Activated naive CD4-positive, alpha-beta T cell treated with Interleukin-2 at 50 U/mL for 16 hours (primary cell): ENCODE measurements at places on chromosomes 5 and 9.

DNA sequence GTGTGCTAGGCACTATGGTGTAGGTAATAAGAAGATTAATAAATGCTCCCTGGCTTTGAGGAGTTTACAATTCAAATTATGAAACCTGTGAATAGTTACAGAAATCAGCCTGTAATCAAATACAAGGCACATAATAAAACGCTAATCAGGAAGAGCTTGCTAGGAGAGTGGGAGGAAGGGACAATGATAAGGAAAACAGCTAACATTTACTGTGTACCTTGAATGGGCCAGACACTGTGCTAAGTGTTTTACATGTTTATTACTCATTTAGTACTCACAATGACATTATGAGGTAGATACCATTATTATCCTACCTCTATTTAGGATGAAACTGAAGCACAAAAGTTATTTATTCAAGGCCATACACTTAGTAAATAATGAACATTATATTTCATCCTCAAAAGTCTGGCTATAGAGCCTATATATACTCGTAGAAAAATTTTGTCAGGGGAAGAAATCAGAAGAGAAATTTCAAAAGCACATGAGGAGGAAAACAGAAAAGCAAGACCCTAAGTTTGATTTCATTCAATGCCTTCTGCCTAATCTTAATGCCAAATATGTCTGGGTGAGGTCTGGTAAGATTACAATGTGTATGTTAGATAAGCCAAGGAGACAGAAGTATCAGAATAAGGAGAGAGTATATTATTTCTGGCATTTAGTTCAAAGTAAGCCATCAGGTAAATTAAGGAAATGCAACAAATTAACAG is 35.9 kb downstream of the AFF4 start:
- no peak for DNase-seq

GRCh38 chr5:13572163-13572562 is 372.3 kb downstream of the DNAH5 start:
- no peak for DNase-seq

- no peak for DNase-seq
These were observed 19.7 kb downstream of the FBXW11 start for GRCh38 chr5:171986772-171987171.

DNA sequence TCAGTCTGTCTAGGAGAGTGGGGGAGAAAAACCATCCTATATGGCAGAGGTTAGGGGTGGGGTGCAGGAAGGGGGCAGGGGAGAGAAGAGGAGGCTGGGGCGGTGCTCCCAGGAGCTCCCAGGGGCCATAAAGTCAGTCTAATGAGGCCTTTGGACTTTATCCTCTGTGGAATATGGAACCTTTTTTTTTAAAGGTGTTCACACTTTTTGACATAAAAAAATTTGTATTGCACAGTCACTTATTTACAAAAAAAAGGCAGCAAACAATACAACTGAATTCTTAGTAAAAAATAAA is 51.9 kb upstream of the SYNPO start:
- DNase-seq, result no peak

DNA sequence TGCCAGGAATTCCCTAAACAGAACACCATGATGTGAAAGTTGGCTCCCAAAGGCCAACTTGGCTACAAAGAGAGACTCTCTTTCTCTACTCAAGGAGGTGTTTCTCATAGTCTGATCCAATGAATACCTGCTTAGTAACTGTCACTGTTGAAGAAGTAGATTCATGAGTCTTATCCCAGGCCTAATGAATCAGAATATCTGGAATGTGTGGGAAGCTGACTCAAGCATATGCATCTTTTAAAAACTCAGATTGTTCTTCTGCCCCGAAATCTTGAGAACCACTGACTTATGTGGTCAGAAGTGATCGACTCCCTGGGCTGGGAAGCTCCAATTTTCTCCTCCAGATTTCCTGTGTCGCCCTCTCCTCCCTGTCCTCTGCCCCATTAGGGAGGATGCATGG is 345.6 kb downstream of the PLK2 start:
- no peak for DNase-seq

- no peak for DNase-seq
These were observed 56.9 kb upstream of the GGTA1 start for GRCh38 chr9:121556580-121556979.

DNA sequence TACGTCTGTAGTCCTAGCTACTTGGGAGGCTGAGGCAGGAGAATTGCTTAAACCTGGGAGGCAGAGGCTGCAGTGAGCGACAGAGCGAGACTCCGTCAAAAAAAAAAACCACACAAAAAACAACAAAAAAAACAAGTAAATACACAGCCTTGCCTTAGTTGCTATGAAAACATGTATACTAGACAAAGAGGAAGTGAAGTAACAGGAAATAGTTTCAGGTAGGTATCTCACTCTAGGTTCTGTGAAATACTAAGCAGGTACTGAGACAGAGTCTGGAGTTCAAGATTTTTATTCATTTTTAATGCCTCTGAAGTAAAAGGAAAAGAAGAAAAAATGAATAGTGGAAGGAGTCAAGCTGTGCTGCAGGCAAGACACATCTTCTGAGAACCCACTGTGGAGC is 687.9 kb upstream of the RGMB start:
- DNase-seq, result no peak

- DNase-seq, result no peak
These were observed 411.2 kb upstream of the CTNND2 start for GRCh38 chr5:12315461-12315860.

GRCh38 chr5:4651806-4652565 is 488.1 kb upstream of the ADAMTS16 start:
- DNase-seq, result no peak

GRCh38 chr5:176519810-176520720 is 17.1 kb downstream of the RNF44 start:
- DNase-seq, result no peak

DNA sequence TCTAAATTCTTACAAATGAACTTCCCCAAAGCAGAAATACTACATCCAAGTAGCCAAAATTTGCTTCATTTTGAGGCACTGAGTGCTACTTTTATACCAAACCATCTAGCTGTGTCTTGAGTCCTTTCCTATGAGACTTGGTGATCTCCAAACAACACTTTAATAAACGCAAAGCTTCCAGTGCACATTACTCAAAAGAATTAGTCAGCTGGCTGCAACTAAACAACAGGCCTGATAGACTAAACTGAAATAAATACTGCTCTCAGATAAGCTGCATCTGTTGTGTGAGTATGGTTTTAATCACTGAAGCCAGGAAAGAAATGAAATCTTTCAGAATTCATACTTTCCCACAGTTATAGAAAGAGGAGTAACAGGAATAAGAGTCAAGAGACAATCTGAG is 80.3 kb downstream of the VCAN start:
- no peak for DNase-seq

- DNase-seq, result no peak
These were observed 57.6 kb downstream of the OTULIN start for GRCh38 chr5:14721990-14722656.

DNA sequence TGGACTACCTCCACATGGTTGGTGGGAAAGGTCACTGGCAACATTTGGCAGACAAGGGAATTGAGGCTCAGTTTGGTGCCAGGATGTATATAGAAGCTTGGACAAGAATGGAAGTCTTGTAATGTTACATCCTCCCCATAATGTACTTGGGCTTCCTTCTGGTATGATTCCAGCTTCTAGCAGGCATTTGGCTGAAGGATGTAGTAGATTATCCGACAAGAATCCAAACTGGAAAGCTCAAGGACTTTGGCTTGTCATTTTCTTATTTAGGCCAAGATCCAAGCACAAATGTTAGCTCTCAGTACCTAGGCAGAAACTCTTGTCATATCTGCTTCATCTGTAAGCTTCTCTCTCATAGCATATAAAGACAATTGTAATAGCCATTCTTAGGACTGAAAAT is 209.1 kb downstream of the MAPKAP1 start:
- DNase-seq, result no peak

GRCh38 chr5:122498163-122498562 is 186.1 kb downstream of the SNCAIP start:
- DNase-seq, result no peak

DNA sequence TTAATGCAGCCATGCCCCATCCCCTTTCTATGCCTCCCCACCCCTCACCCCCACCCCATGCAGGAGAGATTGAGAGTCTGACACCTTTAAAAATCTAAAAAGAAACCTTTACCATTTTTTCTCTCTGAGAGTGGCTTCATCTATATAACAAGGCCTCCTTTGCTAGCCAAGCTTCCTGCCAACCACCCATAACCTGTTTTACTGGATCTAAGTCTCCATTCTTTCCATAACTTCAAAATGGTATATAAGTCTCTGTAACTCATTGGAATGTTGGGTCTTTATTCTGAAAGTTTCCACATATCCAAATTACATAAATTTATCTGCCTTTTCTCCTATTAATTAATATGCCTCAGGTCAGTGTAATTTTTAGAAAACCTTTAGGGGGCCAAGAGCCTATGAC is 1174.0 kb downstream of the MAT2B start:
- DNase-seq, result no peak

DNA sequence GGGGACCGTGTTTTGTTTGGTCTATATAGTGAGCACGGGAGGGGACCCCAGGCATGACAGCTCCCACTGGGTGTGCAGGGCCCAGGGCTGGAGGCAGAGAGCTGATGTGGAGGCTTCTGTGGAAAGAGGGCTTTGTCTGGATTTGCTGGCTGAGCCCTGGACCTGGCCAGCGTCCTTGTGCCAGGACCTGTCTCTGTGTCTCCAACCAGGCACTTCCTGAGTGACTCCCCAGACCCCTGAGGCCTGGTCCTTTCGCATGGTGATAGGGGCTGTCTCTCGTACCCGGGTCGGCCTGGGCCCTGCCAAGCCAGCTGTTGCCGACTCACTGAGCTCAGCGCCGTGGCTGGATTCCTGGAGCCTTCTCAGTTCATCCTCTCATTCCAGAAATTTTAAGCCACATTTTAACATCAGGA is 77.6 kb downstream of the ADAMTS2 start:
- DNase-seq, result no peak

GRCh38 chr5:140574165-140574564 is 9.5 kb downstream of the SLC35A4 start:
- DNase-seq, result no peak

- no peak for DNase-seq
These were observed 389.9 kb upstream of the PTPRD start for GRCh38 chr9:11002705-11003104.

DNA sequence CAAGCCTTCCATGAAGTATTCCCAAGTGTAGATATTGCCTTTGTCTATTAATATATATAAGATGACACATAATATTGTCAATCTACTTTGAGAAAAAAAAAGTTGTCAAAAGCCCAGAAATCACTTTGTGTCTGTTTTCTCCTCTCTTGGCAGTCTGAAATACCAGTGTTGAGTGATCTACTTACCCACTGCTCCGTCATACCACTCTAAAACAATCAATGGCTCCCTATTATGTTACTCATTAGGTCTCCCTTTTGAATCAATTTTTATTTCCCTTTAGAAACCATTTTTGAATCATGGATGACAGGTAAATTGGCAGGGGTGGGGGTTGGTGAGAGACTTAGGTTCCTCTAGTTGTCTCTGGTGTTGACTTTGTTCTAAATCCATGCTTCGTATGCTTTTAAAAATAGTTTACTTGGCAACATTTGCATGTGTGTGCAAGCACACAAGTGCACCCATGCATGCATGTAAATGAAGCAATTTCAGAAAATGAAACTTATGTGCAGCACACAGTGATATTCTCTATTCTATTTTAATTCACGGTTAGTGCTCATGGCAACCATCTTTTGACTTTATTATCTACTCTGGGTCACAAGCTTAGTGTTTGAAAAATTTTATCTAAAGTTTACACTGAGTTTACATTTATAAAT is 378.9 kb downstream of the RAB3C start:
- no peak for DNase-seq

DNA sequence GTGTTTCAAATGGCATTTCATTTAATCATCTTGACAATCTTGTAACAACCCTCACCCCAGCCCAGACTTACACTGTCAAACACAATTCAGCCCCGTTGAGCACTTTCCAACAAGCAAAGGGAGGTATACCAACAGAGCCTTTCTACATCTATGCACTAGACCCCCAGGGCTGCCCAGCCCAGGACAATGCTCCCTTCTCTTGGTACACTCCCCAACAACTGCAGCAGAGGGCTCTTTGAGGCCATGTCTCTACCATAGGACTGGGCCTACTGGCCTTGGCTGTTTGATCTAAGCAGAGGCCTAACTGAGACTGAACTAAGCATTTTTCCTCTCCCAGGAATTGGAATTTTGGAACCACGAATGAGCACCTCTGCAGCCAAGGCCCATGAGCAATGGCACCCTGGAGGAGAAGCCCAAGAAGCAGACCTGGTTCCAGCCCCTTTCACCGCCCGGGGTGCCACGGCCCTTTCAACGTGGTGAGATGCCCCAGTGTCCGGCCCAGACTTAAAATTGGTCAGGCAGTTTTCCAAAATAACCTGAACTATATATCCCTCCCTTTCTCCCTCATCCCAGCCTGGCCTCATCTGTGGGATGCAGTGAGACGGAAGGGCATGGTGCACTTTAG is 43.6 kb downstream of the B4GALT1 start:
- DNase-seq, result no peak

DNA sequence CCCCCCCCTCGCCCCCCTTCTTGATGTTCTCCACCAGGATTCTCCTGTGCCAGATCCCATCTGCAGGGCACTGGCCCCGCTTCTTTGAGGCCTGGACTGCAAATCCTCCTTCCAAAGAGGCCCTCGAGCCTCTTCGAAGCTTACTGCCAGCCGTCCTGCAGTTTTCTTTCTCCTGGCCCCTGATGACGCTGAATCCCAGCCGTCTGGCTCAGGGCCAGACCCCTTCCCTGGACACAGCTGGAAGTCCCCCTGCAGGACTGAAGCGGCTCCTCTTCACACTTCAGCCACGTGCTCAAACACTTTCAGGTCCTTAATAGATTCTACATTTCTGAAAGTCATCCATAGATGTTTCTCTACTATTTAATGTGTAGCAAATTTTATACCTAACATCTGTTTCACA is 121.5 kb downstream of the EHMT1 start:
- DNase-seq, result no peak

DNA sequence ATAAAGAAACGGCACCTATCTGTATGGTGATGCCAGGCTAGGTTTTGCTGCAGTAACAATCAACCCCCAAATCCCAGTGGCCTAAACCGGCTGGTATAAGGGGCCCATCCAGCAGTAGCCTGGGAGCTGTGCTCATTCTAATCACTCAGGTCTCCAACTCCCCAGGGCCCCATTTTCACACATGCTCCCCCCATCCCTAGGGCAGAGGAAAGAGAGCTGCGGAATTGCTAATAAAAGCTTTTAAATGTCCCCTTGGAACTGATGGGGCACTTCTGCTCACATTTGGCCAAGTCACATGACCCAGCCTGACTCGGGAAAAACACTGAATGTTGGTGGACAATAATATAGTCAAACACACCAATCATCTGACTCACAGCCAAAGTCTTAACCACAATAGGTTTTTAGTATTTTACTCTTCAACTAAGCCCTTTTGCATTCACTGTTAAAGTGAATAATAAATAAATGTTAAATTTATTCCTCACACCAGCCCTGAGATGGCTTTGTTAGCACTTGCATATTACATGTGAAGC is 1.6 kb downstream of the FBLL1 start:
- no peak for DNase-seq
